ENCODE measurements at places on chromosomes 16 and 17. TPM values are rescaled to one million over a fixed set of nuclear protein-coding genes. Genes with fewer than 3 reads are reported as not detected.

The PABPN1L gene
- polyA plus RNA-seq, result 0.41 TPM

DNA sequence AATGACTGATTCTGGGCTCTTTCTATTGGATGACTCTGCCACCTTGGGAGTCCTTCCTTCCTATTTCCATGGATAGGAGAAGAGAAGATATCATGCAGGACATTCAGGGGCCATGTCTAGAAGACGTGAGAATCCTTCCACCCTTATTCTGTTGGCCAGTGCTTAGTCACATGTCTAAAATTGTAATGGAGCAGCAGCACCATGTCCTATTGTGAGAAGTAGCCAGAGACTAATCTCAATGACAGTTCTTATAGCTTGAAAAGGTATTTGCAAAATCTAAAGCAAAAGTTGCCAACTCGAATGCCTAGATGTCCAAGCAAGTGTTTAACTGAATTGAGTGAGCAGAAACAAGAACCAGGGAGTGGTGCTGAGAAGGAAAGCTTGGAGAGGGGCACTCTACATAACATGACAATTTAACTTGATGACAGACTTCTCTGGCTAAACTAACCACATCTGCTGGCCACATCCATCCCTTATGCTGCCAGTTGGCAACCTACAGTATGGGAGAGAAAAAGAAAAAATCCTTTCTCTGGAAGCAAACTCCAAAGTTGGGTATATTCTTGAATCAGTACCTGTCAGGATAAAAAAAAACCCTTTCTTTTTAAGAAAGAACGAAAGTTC lies 225.7 kb downstream of the CDH13 start:
- H3K36me3 ChIP-seq, result no peaks in the 10 kb centered on the region
- H3K27me3 ChIP-seq, result no peaks in the 10 kb centered on the region
- no peak overlapping the region for H3K27ac ChIP-seq
- peak; percentile 41 for DNase-seq

The KRTAP9-7 gene
- not detected for polyA plus RNA-seq

DNA sequence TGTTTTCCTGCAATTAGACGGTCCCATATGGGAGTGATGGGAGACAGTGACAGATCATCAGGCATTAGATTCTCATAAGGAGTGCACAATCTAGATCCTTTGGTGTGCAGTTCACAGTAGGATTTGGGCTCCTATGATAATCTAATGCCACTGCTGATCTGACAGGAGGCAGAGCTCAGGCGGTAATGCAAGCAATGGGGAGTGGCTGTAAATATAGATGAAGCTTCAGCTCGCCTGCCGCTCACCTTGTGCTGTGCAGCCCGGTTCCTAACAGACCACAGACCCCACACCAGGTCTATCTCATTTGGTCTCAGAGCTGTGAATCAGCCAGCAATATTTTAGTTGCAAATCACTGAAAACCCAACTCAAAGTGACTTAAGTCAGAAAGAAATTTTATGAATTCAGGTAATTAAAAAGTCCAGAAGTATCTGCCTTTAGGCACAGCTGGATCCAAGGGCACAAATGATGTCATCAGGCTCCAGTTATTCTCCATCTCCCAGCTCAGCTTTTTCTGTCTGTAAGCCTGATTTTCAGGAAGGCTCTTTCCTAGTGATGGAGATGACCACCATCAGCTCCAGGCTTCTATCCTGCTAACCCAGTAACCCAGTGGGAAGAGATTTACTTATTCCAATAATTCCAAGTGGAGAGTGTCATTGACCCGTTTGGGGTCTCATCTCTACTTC lies 3.3 kb downstream of the CHP2 start:
- H3K4me3 ChIP-seq, result no peak overlapping the region
- H3K4me1 ChIP-seq, result peaks cover 14% of the 10 kb centered on the region
- H3K27ac ChIP-seq, result no peak overlapping the region
- no peak for DNase-seq

DNA sequence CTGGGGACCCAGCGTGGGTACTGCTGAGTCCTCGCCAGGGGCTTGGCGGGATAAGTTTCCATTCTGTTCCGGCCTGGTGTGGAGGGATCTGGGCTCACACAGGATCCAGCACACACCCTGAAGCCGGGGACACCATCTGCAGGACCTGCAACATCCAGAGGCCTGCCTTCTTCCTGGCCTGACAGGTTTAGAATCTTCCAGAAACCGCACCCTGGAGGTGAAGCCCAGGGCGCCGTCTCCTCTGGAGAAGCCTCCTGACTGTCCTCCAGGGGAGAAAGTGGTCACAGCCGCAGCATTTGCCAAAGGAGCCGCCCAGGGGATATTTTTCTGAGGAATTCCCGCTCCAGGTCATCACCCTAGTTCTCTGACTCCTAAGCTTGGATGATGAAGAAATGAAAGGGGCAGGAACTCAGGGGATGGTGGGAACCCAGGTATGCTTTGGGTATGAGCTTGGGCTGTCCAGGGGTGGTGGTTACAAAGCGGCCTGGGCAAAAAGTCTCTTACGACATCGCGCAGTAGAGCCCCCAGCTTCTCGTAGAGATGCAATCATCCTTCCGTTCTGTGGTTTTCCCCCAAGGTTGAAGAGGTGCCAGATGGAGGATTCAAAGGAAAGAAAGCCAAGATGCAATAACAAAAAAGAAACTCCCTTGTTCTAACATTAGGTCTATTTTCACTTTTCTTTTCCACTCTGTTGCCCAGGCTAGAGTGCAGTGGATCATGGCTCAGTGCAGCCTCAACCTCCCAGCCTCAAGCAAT lies 9.1 kb upstream of the CRISPLD2 start:
- no peak overlapping the region for H3K27ac ChIP-seq
- no peak for DNase-seq
- no peaks in the 10 kb centered on the region for H3K27me3 ChIP-seq
- no peak overlapping the region for H3K4me3 ChIP-seq
- H3K4me1 ChIP-seq, result peaks cover 6% of the 10 kb centered on the region
- H3K36me3 ChIP-seq, result no peaks in the 10 kb centered on the region

The IL17C gene
- polyA plus RNA-seq, result not detected

GRCh38 chr16:70578035-70578434 lies 54.4 kb downstream of the SF3B3 start:
- peaks cover 10% of the 10 kb centered on the region for H3K4me1 ChIP-seq
- no peak for DNase-seq
- peaks cover 16% of the 10 kb centered on the region for H3K36me3 ChIP-seq
- H3K4me3 ChIP-seq, result no peak overlapping the region

- no peaks in the 10 kb centered on the region for H3K27me3 ChIP-seq
- H3K27ac ChIP-seq, result no peak overlapping the region
- peaks cover 34% of the 10 kb centered on the region for H3K36me3 ChIP-seq
- DNase-seq, result no peak
- peaks cover 47% of the 10 kb centered on the region for H3K4me1 ChIP-seq
Measured at GRCh38 chr16:642189-643049, 791 bp downstream of the MCRIP2 start.

GRCh38 chr17:68526548-68526947 lies 14.3 kb downstream of the PRKAR1A start:
- H3K4me3 ChIP-seq, result no peak overlapping the region
- DNase-seq, result no peak
- peaks cover 24% of the 10 kb centered on the region for H3K36me3 ChIP-seq
- H3K4me1 ChIP-seq, result no peaks in the 10 kb centered on the region

- peak overlapping the region; percentile 95 for H3K4me3 ChIP-seq
- no peak for DNase-seq
- peak overlapping the region; percentile 100 for H3K27ac ChIP-seq
- H3K27me3 ChIP-seq, result no peaks in the 10 kb centered on the region
Measured at GRCh38 chr17:50866950-50867362, 802 bp upstream of the TOB1 start.

The CEP295NL gene
- 0.27 TPM for polyA plus RNA-seq

All from spinal cord (tissue), 10 donors.